CD8-positive, alpha-beta memory T cell (primary cell): ENCODE measurements at places on chromosomes 12 and 14.
A peak's percentile ranks its signal among the peaks of the same experiment; 100 is the strongest.

DNA sequence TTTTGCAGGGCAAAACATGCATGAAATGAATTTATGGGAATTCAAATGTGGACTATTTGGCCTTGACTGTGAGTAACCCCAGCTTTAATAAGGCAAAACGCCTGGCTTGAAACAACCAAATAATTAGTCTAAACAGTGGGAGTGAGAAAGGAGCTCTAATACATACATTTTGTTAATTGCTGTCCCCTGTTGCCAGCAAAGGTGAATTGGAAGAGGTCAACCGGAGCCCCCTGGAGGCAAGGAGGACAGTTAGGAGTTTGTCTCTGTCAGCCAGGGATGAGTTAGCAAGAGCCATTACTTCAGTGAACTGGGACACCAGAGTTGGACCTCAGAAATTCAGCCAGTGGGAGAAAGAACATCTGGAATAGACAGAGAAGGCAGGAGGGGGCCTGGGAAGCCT, 17.4 kb downstream of the KRT76 start:
- no peak for DNase-seq
- no peak overlapping the region for H3K4me3 ChIP-seq
- H3K4me1 ChIP-seq, result no peaks in the 10 kb centered on the region
- no peaks in the 10 kb centered on the region for H3K27me3 ChIP-seq
- H3K36me3 ChIP-seq, result no peaks in the 10 kb centered on the region

DNA sequence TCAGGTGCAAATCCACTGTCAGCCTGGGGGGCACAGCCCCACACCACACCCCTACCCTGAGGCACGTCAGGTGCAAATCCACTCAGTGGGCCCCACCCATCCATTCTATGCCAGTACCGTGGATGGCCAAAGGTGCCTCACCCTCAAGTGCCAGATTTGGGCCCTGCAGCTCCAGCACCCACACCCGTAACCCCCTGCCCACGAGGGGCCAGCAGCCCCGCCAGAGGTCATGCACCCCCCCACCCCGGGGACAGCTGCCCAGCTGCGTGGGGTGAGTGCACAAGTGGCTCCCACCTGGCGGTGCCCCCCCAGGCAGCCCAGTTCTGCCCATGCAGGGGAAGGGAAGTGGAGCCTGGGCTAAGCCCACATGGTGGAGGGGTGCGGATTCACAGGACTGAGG, 51.2 kb downstream of the FBRSL1 start:
- no peaks in the 10 kb centered on the region for H3K4me1 ChIP-seq
- no peaks in the 10 kb centered on the region for H3K36me3 ChIP-seq
- no peaks in the 10 kb centered on the region for H3K27me3 ChIP-seq

DNA sequence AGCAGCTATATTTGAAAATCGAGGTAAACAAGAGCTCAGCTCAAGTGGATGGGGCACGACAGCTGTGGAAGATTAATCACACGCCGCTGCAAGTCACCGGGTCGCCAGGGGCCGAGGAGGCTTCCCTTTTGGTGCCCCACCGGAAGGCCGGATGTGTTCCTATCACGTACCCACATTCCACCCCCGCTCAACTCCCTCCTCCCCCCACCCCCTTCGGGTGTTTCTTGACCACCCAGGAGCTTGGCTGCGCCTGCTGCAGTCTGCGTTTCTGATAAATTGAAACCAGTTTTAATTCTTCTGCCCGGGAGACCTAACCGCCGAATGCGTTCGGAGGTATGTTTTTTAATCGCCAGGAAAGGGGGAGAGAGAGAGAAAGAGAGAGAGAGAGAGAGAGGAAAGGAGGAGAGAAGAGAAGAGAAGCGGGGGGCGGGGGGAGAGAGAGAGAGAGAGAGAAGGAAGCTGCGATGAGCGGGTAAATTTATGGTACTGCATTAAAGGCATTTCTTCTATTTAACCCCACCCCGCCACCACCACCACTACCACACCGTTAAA, 1.8 kb downstream of the SLC8A3 start:
- no peak overlapping the region for H3K27ac ChIP-seq
- peaks cover 12% of the 10 kb centered on the region for H3K27me3 ChIP-seq
- no peaks in the 10 kb centered on the region for H3K36me3 ChIP-seq
- no peaks in the 10 kb centered on the region for H3K4me1 ChIP-seq
- peak overlapping the region; percentile 45 for H3K4me3 ChIP-seq

GRCh38 chr14:22508150-22508457, 80.9 kb downstream of the DAD1 start:
- peaks cover 71% of the 10 kb centered on the region for H3K4me1 ChIP-seq
- no peak for DNase-seq
- peaks cover 27% of the 10 kb centered on the region for H3K36me3 ChIP-seq
- H3K27ac ChIP-seq, result peak overlapping the region; percentile 14

DNA sequence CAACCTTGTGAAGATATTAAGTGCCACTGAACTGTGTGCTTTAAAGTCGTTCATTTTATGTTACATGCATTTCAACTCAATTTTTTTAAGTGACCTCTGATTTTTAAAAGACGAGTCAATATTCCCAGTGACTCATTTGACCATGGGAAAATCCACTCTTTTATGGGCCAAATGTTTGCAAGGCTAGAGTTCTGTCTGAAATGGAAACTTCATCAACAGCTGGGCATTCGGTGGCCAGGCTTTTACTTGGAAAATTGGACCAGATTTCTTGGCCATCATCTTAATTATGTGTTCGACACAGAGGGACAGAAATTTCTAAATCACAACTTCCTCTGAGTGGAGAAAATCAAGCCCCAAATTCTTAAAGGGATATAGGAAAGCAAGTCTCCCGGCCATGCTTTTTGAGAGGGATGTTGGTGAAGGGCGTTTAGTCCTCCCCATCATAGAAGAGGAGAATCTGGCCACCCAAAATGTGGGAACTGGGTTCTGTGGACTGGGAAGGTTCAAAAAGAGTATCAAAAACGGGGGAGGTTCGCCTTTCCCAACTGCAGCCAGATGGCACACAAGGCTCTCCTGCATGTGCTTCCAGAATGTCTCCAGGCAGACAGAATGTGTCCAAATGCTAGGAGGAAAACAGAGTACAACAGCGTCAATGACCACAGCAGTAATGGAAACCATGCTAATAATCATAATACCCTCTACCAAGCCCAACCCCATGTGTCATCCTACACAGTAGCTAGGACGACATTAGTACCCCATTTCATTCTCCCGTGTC, 40.9 kb upstream of the FZD10 start:
- no peaks in the 10 kb centered on the region for H3K27me3 ChIP-seq
- H3K4me1 ChIP-seq, result no peaks in the 10 kb centered on the region
- no peak overlapping the region for H3K4me3 ChIP-seq
- H3K36me3 ChIP-seq, result no peaks in the 10 kb centered on the region
- no peak for DNase-seq

- DNase-seq, result peak; percentile 13
- peak overlapping the region; percentile 20 for H3K27ac ChIP-seq
- H3K4me3 ChIP-seq, result no peak overlapping the region
- H3K4me1 ChIP-seq, result peaks cover 11% of the 10 kb centered on the region
- no peaks in the 10 kb centered on the region for H3K36me3 ChIP-seq
- H3K27me3 ChIP-seq, result peaks cover 20% of the 10 kb centered on the region
Measured at GRCh38 chr12:6827437-6827911, 733 bp upstream of the P3H3 start.

GRCh38 chr12:90630006-90630405, 325.0 kb downstream of the CCER1 start:
- H3K27me3 ChIP-seq, result no peaks in the 10 kb centered on the region
- no peaks in the 10 kb centered on the region for H3K36me3 ChIP-seq
- no peak for DNase-seq
- H3K4me3 ChIP-seq, result no peak overlapping the region
- H3K27ac ChIP-seq, result no peak overlapping the region

DNA sequence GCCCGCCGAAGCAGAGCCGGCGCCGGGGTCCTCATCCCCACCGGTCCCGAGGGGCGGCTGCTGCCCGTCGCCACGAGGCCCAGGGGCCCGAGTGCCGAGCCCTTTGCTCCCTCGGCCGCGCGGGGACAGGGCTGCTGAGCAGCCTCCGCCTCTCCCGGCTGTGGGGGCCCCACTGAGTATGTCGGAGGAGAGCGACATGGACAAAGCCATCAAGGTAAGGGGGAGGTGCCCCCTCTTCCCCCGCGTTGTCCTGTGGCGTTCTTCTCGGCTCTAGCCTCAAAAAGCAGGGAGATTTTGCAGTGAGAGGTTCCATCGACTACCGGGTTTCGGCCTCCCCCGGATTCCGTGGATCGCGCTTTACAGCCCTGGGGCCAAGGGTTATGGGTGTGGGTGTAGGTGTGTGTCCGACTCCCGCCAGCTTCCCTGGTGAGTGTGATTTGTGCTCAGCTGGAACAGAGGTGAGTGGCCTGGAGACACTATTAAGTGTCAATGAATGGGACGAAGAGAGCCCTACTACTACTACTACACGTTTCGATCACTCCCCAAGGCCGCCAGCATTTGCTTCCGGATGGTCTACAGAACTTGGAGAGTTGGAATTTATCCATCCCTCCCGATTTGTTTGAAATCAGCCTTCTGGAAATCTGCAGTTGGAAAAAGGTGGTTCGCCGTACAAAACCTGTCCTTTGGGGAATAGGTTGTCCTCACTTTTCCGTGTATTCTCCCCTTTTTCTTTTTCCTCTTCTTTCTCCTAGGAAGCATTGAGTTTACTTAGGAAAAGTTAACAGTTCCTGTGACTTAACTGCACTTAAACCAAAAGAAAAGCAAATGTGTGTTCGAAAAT, 748 bp downstream of the MAPKAPK5 start:
- peaks cover 40% of the 10 kb centered on the region for H3K4me1 ChIP-seq
- peaks cover 10% of the 10 kb centered on the region for H3K36me3 ChIP-seq
- H3K27me3 ChIP-seq, result no peaks in the 10 kb centered on the region
- peak overlapping the region; percentile 88 for H3K27ac ChIP-seq
- H3K4me3 ChIP-seq, result peak overlapping the region; percentile 63

DNA sequence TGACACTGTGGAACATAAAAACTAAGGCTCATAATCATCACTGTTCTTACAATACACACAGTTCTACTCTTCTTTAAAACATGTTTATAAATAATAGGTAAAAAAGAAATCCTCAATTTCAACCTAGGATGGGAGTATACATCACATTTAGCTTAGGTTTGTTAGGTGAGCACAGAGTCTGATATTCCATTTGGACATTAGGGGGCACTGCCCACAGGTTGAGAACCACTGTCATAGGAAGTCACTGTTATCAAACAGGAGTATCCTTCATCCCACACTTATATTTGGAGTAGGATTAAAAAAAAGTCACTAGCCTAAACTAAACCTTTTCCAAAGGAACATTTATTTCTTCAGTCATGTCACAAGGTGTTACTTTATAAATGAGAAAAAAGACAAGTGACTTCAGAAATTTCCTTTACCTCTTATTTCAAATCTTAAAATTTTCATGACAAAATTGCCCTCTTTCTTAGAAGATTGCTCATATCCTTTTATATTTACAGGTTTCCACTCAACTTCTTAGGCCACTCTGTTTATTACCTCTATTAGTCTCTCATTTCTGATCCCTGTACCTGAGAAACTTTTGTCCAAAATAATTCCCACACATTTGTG, 240.6 kb downstream of the CPNE8 start:
- H3K27ac ChIP-seq, result no peak overlapping the region
- no peaks in the 10 kb centered on the region for H3K27me3 ChIP-seq
- no peaks in the 10 kb centered on the region for H3K36me3 ChIP-seq
- H3K4me1 ChIP-seq, result no peaks in the 10 kb centered on the region
- DNase-seq, result no peak

GRCh38 chr12:103036581-103037214, 79.2 kb downstream of the ASCL1 start:
- no peaks in the 10 kb centered on the region for H3K4me1 ChIP-seq
- no peak for DNase-seq
- H3K27ac ChIP-seq, result no peak overlapping the region
- no peaks in the 10 kb centered on the region for H3K36me3 ChIP-seq
- H3K27me3 ChIP-seq, result no peaks in the 10 kb centered on the region
- H3K4me3 ChIP-seq, result no peak overlapping the region

- DNase-seq, result no peak
- H3K27ac ChIP-seq, result no peak overlapping the region
- H3K27me3 ChIP-seq, result no peaks in the 10 kb centered on the region
- H3K4me1 ChIP-seq, result peaks cover 13% of the 10 kb centered on the region
Measured at GRCh38 chr12:110354172-110354780, 49.2 kb downstream of the ANAPC7 start.

DNA sequence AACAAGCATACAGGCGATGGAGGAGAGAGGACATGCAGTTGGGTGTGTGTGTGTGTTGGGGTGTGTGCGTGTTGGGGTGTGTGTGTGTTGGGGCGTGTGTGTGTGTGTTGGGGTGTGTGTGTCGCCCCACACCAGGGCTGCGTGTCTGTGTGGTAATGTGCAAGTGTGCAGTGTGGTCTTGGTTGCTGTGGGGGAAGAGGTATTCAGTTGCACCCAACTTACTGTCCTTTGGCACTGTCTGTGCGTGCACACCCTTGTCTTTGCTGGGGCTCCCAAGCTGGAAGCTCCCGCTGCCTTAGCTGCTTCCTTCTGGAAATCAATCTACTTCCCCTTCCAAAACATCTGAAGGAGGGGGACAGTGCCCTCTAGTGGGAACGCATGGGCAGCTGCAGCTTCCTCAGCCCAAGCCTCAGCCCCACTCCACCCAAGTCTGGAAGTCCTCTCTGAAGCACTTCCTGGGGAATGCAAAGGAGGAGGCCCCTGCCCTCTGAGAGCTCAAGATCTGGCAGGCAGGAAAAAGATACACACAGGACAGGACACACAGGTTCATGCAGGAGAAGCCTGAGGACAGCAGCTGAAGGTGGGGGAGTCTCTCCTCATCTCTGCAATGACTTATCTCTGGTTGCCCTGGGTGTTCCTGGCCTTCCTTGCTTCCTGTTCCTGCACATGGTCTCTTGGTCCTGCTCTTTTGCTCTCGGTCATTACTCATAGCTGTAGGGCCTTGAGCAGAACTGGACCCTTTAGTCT, 13.1 kb downstream of the ASIC1 start:
- H3K4me3 ChIP-seq, result no peak overlapping the region
- H3K27ac ChIP-seq, result no peak overlapping the region
- peak; percentile 53 for DNase-seq

DNA sequence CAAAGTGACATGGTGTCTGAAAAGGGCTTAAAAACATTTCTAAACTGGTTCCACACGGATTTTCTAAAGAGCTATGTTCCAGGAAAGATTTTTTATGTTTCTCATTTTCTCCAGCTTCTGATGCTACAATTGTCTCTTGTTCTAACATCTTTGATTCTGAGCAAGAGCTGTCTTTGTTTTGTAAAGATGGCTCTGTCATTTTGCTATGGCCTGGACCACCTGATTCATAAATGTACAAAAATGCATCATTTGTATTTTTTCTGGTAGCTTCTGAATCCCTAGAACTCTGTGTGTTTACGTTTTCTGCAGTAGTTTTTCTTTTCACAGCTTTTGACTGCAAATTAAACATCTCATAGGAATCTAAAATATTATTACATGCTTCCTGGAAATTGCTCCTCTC, 3.2 kb downstream of the MLH3 start:
- no peaks in the 10 kb centered on the region for H3K27me3 ChIP-seq
- DNase-seq, result no peak
- peaks cover 20% of the 10 kb centered on the region for H3K4me1 ChIP-seq
- no peak overlapping the region for H3K4me3 ChIP-seq

GRCh38 chr12:28973491-28973890, 175.6 kb upstream of the FAR2 start:
- H3K4me1 ChIP-seq, result no peaks in the 10 kb centered on the region
- no peak overlapping the region for H3K4me3 ChIP-seq
- H3K27ac ChIP-seq, result no peak overlapping the region
- H3K36me3 ChIP-seq, result no peaks in the 10 kb centered on the region
